ENCODE measurements at places on chromosomes 5 and 9.

DNA sequence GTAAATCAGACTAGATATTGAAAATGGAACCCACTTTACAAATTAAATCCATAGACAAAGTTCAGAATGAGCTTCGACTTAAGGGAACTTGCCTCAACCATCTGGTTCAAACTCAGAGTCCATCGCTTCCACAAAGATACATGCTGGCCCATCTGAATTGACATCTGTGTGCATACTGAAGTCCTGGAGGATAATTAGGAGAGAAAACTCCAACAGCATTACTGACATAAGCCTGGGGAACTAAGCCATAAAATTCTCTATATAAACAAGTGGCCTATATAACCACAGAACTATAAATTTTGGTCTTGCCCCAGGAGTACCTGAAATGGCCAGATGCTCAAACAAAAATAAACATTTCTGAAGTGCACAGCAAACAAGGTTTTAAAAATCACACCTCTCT lies 94.4 kb downstream of the IZUMO3 start:
- no peak for DNase-seq

- no peak for DNase-seq
Measured at GRCh38 chr5:37121465-37121864, 127.7 kb downstream of the CPLANE1 start.

GRCh38 chr5:41532485-41532884 lies 22.1 kb upstream of the PLCXD3 start:
- DNase-seq: no peak

DNA sequence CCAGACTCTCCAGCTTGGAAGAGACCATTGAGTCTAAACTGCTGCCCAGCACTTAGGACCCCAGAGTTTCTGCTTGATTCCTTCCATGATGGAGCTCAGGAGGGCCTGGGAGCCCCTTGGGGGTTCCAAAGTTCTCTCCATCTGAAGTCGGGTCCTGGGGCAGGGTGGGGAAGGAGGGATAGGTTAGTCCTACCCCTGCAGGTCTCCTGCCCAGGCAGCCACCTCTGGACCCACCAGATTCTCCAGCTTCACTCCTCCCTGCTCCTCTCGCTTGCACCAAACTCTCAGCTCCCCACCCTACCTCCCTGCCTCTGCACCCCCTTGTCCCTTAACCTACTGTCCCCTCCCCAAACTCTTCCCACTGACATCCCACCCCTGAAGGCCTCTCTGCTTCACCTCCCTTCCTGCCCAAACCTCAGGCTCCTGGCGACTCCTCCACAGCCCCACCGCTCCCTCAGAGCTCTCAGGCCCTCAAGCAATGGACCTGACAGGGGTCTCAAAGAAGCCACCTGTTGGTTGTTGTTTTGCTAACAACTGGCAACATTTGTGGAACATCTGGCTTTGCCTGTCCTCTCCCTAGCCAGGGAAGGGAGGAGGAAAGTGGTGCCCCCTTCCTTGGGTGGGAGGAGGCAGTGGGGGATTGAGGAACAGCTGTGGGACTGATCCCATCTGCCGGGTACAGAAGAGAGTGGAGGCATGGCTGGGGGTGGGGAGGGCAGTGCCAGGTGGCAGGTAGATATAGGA lies 137.5 kb downstream of the RGS3 start:
- DNase-seq: no peak

DNA sequence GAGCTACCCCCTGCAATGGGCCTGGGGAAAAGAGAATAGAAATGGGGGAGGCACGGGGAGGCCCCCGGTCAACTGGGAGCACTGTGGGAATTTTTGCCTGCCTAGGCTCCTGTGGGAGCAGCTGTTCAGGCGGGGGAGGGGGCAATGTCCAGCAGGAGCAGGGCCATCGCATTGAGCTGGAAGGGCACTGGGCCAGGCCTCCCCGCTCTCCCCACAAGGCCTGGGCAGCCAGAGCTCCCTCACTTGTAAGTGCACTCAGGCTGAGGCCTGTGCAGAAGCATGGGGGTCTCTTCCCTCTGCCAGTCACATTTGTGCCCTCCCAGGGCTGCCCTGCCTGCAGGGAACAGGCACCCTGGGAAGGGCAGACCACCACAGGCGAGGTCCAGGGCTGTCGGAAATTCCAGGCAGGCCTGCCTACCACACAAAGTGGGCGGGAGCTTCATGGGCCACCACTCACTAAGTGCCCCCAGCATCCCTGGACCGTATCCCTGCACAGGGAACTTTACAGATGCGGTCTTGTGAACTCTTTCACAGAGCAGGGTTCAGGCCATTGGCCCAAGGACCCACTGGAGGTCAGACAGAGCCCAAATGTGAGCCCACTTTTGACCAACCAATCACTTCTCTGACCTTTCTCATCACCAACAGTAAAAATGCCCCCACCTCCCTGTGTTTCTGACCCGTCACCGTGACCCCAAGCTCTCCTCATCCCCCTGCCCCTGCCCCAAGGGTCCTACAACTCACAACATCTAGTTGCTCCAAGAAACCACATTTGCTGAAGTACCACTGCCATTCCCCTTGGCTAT lies 1.0 kb upstream of the CFAP157 start:
- DNase-seq: no peak

DNA sequence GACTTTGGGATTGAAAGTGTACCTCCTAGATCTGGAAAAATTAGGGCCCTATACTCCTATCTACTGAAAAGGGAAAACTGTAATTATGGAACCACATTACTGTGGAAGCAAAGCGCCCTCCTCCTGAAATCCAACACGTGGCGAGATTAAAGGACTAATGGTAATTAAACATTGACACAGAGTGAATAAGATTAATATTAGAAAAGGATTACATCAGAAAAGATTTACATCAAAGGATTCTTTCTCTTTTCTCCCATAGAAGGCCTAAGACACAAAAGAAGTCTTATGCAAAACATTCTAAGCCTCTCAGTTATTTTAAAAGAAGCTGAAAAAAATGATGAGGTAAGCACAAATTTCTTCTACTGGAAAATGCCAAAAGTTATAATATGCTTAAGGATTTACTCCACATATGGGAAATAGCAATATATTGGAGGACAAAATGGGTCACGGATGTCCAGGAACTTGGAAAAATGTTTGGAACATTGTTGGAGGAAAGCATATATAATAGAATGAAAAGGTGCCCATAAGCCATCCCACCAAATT lies 227.8 kb downstream of the TRPM3 start:
- no peak for DNase-seq

DNA sequence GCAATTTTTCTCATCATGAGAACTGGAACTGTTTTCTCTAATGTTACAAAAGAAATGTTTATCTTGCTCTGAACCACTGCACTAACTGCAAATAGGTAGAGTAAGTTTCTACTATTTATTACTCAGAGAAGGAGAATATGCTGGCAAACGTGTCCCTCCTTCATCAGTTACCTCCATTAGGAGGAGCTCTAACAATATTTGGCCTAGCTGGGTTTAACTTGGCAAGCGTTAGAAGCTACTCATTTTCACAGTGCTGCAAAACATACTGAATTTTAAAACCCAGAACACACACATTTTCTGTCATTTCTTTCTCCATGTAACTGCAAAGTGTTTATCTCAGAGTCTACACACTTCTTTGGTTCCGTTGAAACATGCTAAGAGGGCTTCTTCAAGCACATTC lies 101.0 kb upstream of the GABRG2 start:
- DNase-seq: peak; percentile 7

DNA sequence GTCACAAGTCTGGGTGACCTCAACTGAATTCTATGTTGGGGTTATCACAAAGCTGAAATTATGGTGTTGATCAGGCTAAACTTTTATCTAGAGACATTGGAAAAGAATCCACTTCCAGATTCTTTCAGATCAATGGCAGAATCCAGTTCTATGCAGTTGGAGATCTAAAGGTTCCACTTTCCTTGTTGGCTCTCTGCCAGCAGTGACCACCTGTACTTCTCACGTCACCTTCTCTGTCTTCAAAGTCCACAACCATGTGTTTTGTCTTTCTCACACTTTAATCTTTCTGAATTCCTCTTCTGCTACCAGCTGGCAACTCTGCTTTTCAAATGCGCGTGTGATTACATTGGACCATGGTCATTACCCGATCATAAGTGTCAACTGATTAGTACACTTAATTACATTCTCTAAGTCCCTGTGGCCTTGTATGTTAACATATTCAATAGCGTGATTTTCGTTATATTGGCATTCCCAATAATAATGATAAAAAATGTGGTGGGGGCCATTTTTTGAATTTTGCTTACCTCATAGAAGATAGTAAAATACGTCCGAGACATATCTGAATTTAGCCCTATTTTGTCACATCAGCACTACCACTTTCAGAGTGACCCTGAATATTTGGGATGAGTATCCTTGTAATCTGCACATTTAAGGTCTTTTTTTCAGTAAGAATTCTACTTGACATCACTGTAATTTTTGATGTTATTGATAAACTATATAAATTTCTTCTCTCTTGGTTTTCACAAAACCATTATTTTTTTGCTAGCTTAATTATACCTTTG lies 73.7 kb upstream of the PRDM9 start:
- DNase-seq: no peak

- no peak for DNase-seq
Measured at GRCh38 chr5:68915079-68915478, 178.7 kb upstream of the SLC30A5 start.

GRCh38 chr9:114396558-114397218 lies 8.9 kb upstream of the AKNA start:
- no peak for DNase-seq

DNA sequence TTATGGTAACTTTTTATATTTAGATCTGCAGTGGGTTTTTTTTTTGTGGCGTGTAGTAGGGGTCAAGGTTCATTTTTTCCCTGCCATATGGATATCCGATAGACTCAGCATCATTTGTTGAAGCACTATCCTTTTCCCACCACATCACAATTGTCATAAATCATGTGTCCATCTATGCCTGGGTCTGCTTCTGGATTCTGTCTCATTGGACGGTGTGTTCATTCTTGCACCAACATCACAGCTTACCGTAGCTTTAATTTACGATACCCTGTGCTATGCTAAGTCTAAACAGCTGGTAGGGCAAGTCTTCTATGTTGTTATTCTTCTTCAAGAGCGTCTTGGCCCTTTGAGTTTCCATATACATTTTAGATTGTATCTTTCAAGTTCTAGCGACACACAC lies 175.0 kb downstream of the RGS3 start:
- DNase-seq: no peak

DNA sequence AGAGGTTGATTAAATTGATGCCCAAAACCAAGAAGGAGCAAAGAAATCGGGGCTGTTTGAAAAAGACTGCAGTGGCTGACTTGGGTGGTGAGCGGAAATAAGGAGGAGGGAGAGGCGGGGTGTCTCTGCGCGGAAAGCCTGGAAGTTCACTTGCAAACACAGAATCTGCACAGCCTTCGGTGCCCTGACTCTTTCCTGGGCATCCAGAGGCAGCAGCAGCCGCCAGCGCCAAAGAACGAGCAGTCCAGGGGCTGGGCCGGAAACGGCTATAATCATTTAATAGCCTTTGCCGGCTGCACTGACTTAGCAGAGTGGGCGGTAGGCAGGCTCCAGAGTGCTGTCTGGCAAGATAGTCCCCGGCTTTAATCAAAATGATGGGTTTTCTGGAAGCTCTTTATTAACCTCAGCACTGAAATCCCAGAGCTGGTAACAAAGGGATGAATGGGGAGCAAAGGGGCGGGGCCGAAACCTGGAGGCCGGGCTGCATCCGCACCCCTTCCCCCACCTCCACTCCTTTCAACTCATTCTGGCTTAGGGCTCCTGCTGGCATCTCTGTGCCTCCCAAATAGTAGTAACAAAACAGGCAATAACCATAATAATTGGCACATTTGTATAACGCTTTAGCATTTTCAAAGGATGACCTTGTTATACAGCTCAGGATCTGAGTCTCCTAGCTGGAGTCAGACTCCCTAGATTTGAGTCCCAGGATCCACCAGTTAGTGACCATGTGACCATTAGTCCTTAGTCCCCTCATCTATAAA lies 35.7 kb downstream of the PCDHAC2 start:
- DNase-seq: no peak

DNA sequence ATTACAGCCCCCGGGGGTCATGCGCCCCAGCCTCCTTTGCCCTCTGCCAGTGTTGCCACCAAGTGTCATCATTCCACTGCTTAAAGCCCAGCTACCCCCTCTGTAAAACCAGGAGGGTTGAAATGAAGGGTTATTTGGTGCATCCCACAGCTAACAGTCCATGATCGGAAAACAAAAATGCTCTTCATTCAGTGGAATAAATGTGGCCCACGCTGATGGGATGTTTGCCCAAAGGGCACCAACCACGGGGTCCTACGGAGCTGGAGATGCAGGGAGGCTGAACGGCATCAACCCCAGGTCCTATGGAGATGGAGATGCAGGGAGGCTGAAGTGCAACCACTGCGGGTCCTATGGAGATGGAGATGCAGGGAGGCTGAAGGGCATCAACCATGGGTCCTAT lies 218.5 kb upstream of the IRX1 start:
- no peak for DNase-seq

DNA sequence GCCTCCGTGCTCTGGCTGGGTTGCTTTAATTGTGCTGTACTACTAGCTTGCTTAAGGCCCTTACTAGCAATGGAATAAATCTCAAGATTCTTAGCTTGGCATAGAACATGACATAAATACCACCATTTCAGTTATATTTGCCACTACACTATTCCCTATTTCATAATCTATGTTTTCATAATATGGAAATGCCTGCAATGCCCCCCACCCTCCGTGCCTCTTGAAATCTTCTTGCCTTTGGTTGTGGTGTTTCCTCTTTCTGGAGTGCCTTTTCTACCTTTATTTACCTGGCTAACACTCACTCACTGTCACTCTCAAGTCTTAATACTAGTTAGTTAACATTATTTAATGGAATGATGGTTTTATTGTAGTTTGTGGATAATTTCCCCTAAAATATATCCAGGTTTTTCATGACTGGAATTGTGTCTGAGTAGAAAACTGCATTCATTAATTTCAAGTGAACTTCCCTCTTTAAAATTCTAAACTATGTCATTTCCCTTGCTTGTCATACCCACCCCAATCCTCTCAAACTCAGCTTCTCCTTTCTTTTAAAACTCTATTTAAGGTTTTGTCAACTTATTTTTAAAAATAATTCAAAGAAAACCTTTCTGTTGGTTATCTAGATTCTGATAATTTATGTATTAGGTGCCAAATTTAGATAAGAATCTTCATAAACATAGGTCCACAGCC lies 521.7 kb upstream of the DAB2 start:
- no peak for DNase-seq

DNA sequence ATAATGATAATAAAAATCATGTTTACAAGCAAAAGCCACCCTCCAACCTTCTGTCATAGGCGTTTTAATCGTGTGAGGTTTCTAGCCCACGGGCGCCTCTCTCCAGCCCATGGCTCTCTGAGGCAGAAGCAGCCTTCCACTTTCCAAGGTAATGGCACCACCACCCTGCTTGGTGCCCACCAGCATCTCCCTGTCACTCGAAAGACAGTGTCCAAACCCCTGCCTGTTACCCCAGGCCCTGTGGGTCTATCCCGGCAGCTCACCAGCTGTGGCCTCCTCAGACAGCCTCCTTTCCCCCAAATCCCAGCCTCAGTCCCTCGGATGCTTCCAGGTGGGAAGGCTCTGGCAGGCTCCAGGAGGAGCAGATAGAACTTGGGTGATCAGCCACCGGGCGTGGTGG lies 123.8 kb upstream of the LPCAT1 start:
- DNase-seq: no peak

DNA sequence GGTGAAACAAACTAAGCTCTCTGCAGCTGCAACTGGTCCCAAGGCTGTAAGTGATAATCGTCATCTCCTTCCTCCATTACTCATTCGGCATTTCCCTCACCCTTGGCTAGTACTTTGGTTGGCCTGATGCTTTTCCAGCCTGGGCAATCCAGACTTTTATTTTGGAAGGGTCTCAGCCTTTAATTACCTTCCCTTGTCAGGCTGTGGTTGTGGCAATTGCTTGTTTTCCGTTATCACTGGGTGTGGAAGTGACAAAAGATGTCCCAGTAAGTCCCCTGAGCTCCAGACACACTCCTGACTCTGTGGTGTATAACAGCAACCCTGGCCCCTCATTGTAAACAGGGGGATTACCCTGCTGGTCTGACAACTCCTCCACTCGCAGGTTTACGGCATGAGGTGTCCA lies 6.3 kb upstream of the FAF2 start:
- no peak for DNase-seq
